ENCODE measurements at places on chromosomes 4 and X.
A peak's percentile ranks its signal among the peaks of the same experiment; 100 is the strongest.

- H3K4me1 ChIP-seq, result no peaks in the 10 kb centered on the region
- H3K27me3 ChIP-seq, result peaks cover 54% of the 10 kb centered on the region
- no peak overlapping the region for H3K27ac ChIP-seq
These were observed 88.8 kb downstream of the CPZ start for GRCh38 chr4:8681391-8681790.

GRCh38 chrX:14504960-14505538 lies 24.3 kb upstream of the GLRA2 start:
- no peak overlapping the region for H3K4me3 ChIP-seq
- no peak overlapping the region for H3K27ac ChIP-seq
- DNase-seq, result no peak
- no peaks in the 10 kb centered on the region for H3K4me1 ChIP-seq
- no peaks in the 10 kb centered on the region for H3K36me3 ChIP-seq
- H3K27me3 ChIP-seq, result no peaks in the 10 kb centered on the region

DNA sequence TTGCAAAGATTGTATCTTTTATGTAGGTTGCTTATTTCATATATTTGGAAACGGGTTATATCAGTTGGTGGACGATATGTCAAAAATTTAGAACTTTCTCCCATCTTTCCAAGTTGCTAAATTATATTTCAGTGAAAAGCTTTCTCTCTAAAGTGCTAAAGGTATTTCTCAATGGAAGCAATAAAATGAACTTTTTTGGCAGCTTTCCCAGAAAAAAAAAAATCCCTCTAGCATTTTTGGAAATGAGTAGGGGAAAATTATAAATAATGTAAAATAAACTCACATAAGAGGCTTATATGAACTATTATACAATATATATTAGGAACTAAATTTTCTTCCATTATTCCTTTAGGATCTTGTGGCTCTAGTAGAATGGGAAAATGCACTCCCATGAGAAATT lies 152.2 kb downstream of the GRID2 start:
- no peak overlapping the region for H3K27ac ChIP-seq
- no peaks in the 10 kb centered on the region for H3K4me1 ChIP-seq
- DNase-seq, result no peak
- no peaks in the 10 kb centered on the region for H3K36me3 ChIP-seq
- no peaks in the 10 kb centered on the region for H3K27me3 ChIP-seq

GRCh38 chr4:156889616-156890594 lies 81.7 kb downstream of the PDGFC start:
- H3K36me3 ChIP-seq, result no peaks in the 10 kb centered on the region
- no peaks in the 10 kb centered on the region for H3K27me3 ChIP-seq
- DNase-seq, result peak; percentile 87
- no peak overlapping the region for H3K4me3 ChIP-seq
- H3K27ac ChIP-seq, result no peak overlapping the region
- H3K4me1 ChIP-seq, result no peaks in the 10 kb centered on the region

DNA sequence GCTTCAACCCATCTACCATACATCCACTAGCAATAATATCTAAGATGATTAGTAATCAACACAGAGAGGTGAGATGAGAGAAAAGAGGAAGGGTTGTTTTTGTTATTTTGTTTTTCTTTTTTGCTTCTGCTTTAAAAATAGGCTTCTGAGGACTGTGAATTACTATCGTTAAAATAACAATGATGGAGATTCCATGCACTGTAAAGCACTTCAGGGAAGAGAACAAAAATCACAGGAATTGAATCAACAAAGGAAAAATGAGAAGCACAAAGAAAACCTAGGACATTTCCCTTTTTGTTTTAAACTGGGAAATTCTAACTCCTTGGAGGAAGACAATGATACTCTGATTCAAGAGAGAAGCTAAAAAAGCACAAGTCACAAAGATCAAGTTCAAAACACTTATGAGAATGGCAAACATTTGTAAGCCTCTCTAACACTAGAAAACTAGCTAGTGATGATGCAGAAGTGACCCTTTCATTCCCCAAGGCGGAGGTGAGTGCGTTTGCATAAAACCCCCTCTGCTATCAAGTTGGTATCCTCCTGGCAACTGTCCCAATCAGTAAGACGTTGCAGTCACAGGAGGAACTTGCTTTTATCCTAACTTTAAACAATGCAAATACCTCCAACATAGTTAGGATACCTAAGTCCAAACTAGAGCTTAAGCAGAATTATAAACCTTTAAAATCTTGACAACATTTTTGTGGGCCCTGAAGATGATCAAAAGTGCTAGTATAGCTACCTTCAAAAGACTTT lies 308.5 kb downstream of the CAMK2D start:
- no peaks in the 10 kb centered on the region for H3K27me3 ChIP-seq
- H3K4me1 ChIP-seq, result peaks cover 2% of the 10 kb centered on the region
- peak; percentile 93 for DNase-seq
- no peak overlapping the region for H3K27ac ChIP-seq
- peaks cover 12% of the 10 kb centered on the region for H3K36me3 ChIP-seq

- peaks cover 16% of the 10 kb centered on the region for H3K4me1 ChIP-seq
- no peak overlapping the region for H3K27ac ChIP-seq
- H3K36me3 ChIP-seq, result no peaks in the 10 kb centered on the region
These were observed 216.8 kb upstream of the PSAPL1 start for GRCh38 chr4:7651461-7651921.

- no peak for DNase-seq
- H3K36me3 ChIP-seq, result no peaks in the 10 kb centered on the region
- peaks cover 81% of the 10 kb centered on the region for H3K27me3 ChIP-seq
- no peak overlapping the region for H3K4me3 ChIP-seq
- H3K27ac ChIP-seq, result no peak overlapping the region
These were observed 2.8 kb downstream of the GPR101 start for GRCh38 chrX:137031039-137031438.

DNA sequence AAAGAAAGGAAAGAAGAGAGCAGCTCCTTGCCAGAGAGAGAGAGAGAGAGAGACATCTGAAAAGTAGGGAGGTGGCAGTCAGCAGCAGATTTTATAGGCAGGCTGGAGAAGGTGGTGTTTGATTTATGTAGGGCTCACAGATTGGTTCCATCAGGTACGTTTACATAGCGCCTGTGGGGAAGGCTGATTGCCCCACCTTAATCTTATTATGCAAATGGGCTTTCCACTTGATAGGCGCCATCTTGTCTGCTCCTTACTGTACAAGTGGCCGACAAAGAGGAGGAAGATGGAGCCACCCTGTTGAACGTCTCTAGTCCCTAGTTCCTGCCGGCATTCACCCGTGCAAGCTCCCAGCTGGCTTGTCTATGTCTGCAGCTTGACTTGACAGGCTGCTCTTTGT lies 49.1 kb upstream of the DHRSX start:
- no peak for DNase-seq
- no peaks in the 10 kb centered on the region for H3K27me3 ChIP-seq
- H3K27ac ChIP-seq, result no peak overlapping the region
- H3K4me1 ChIP-seq, result no peaks in the 10 kb centered on the region
- H3K4me3 ChIP-seq, result no peak overlapping the region

- no peaks in the 10 kb centered on the region for H3K27me3 ChIP-seq
- no peak overlapping the region for H3K27ac ChIP-seq
- no peak overlapping the region for H3K4me3 ChIP-seq
- H3K4me1 ChIP-seq, result no peaks in the 10 kb centered on the region
- H3K36me3 ChIP-seq, result no peaks in the 10 kb centered on the region
- peak; percentile 46 for DNase-seq
These were observed 514.2 kb upstream of the DIPK2B start for GRCh38 chrX:45714866-45715265.

DNA sequence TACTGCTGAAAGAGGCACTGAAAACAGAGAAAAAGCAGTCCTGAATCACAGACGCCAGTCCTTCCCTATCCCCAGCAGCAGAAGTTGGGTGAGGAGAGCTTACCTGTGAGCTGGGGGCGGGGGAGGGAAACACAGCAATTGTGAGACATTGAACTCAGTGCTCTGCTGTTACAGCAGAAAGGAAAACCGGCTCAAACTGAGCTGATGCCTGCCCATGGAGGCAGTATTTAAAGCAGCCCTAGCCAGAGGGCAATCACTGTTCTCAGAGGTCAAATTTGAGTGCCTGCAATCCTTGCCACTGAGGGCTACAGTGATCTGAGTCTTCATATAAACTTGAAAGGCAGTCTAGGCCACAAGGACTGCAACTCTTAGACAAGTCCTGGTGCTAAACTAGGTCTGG lies 220.7 kb downstream of the GRXCR1 start:
- DNase-seq, result no peak
- no peaks in the 10 kb centered on the region for H3K27me3 ChIP-seq
- H3K27ac ChIP-seq, result peak overlapping the region; percentile 51
- peaks cover 11% of the 10 kb centered on the region for H3K4me1 ChIP-seq
- no peak overlapping the region for H3K4me3 ChIP-seq
